ENCODE measurements at places on chromosomes 1 and 21.

GRCh38 chr1:155940482-155940992 is 901 bp upstream of the RXFP4 start:
- DNase-seq, result no peak

DNA sequence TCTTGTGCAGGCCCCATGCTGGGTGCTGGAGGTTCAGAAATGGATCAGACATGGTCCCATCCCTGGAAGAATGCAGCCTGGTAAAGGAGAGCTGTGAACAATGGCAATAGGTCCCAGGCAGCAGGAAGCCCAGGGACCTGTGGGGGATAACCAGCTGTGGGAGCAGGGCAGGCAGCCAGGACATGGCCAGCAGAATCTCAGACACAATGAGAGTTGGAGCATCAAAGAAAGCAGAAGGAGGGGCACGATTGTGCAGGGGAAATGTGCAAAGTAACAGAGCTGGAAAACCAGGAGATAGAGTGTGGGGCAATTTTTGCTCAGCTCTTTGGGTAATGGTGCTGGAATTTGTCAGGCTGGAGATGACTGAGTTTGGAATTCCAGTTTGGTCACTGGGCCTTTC is 44.3 kb downstream of the C8B start:
- DNase-seq, result no peak

- DNase-seq, result no peak
Measured at GRCh38 chr1:113937146-113937545, 8.0 kb downstream of the HIPK1 start.

DNA sequence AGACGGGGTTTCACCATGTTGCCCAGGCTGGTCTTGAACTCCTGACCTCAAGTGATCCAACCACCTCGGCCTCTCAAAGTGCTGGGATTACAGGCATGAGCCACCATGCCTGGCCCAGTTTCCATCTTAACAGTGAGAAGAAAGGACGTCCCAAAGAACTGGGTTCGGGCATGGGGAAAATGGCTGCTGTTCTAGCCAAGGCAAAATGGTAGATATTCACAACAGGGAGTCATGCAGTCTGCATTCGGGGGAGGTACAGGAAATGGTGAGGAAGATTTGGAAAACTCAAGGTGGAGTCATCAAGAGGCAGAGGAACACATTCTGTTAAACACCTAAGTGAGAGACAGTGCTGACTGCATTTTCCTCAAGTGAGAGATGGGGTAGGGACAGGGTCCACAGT is 4.1 kb upstream of the ATP2B4 start:
- no peak for DNase-seq

DNA sequence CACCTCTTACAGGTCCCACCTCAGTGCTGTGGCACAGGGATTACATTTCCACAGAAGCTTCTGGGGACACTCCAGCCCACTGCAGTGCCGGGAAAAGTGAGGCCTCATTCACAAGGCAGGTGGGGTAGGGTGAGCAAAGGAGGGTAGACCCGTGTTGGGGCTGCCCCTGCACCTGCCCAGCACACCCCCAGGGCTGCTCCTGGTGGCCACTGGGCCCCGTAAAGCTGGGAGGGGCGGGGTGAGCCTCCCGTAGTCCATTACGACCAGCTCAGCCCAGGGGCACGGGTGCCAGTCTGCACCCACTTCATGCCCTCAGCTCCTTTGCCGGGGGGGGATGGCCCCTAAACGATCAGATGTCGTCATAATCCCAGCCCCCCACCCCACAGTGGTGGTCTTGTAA is 39.5 kb downstream of the AJAP1 start:
- no peak for DNase-seq

GRCh38 chr1:110634455-110635311 is 28.5 kb upstream of the KCNA2 start:
- DNase-seq, result peak; percentile 56
